ENCODE measurements at places on chromosomes 7 and 10. TPM values are rescaled to one million over a fixed set of nuclear protein-coding genes. Genes with fewer than 3 reads are reported as not detected.

The COL17A1 gene
- polyA plus RNA-seq = 3,374 TPM

The ATG9B gene
- polyA plus RNA-seq = 0.12 TPM

The AGR2 gene
- 2.4 TPM for polyA plus RNA-seq

The NUDT1 gene
- 31.1 TPM for polyA plus RNA-seq

The TEX36 gene
- polyA plus RNA-seq = not detected

The PLEKHA1 gene
- 55.8 TPM for polyA plus RNA-seq

The BET1 gene
- 38.1 TPM for polyA plus RNA-seq

The ZP3 gene
- 13.6 TPM for polyA plus RNA-seq

DNA sequence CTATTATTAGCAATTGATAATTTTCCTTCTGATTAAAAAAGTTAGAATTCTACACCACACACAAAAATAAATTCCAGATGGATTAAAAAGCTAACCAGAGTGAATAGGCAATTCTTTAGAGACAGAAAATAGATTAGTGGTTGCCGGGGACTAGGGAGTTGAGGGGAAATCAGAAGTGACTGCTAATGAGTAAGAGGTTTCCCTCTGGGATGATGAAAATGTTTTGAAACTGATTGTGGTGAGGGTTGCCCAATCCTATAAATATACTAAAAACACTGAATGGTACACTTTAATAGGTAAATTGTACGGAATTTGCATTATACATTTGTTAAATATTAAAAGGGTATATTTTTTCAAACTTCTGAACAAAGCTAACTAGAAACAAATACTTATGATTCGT, 214.9 kb downstream of the GPAM start:
- DNase-seq = no peak

DNA sequence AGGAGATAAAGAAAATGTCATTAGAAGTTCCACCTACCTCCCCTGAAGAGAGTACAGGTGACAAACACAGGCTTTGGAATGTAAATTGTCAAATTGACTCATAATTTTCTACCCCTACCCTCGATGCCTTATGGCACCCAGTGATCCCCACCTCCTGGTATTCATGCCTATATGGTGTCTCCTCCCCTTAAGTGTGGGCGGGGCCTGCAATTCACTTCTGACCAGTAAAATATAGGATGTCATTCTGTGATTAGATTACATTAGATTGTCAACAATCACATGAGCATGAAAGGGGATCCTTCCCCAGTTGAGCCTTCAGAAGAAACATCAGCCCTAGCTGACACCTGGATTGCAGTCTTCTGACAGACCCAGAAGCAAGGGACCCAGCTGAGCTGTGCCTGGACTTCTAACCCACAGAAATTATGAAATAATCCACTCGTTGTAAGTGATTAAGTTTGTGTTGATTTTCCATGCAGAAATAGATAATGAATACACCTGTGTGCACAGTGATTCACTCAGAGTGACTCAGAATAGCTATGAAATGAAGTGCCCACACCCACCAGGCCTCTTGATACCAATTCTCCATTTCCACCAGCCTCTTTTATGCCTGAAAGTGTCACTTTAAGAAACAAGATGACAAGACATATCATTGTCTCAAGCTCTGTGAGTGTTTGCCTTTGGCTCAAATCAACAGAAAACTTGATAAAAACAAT, 8.5 kb upstream of the SLC39A12 start:
- DNase-seq = no peak

- no peak for DNase-seq
Measured at GRCh38 chr10:62594093-62594520, 210.4 kb upstream of the ADO start.

DNA sequence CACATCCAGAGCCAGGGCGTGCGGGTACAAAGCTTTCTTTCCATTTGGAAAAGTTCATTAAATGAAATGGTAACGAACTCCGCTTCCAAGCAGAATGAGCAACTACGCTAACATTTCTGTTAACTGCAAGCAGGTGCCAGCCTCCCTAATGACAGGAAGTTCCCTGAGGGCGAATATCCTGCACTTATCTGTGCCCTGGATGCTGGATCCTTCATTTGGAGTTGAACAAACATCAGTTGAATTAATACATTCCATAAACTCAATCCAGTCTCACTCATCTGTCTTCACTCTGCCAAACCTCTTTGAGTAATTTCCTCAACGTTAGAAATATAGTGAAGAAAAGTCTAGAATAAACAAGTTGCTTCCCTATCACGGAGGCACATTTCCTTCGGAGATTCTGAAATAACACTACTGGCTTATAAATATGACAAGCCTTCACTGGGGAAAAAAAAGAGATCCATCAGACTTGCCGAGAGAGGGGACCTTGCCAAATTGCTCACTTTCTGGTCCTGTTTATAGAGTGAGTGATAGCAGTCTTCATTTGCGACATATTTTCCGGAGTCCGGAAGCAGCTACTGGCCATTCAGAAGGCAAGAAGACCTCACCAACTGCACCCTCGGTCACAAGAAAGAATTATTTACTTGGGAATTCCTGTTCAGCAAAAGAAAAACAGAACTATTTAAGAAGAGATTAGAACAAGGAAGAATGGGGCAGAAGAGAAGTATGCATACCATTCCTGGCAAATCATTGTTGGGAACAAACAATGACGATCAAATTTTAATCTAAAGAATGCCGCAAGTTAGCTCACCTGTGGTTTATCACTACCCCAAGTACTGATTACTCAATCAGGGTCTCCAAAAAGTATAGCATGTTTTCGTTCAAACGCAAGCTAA, 196.4 kb downstream of the FAM107B start:
- DNase-seq = no peak

GRCh38 chr7:148835854-148836253, 48.2 kb downstream of the EZH2 start:
- no peak for DNase-seq

DNA sequence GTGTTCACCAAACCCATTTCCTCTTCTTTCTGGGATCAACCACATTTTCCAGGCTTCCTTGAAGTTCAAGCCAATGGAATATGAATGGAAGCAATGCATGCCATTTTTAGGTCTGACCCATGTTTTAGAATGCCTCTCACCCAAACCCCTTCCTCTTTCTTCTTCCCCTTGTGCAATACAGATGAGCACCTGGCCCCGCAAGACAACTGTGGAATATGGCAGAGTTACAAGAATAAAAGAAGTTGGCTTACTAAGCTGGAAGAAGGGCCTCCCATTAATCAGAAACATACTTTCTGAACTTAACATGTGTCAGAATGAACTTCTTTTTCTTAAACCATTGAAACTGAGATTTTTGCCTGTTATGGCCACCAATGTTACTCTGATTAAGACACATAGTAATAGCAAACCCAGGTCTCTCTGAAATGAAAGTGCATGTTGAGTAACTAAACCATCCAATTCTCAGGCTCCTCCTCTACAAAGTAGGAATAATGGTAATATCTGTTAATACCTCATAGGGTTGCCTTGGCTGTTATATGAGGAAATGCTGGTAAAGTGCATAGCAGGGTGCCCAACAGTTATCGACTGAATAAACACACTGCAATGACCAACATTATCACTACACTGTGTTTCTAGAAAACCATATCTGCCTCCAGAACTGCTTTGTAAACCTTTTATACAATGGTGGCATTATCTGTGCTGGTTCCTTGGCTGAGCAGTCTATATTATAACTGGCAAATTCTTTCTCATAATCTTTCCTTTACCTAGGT, 382.2 kb upstream of the NRP1 start:
- DNase-seq = no peak

DNA sequence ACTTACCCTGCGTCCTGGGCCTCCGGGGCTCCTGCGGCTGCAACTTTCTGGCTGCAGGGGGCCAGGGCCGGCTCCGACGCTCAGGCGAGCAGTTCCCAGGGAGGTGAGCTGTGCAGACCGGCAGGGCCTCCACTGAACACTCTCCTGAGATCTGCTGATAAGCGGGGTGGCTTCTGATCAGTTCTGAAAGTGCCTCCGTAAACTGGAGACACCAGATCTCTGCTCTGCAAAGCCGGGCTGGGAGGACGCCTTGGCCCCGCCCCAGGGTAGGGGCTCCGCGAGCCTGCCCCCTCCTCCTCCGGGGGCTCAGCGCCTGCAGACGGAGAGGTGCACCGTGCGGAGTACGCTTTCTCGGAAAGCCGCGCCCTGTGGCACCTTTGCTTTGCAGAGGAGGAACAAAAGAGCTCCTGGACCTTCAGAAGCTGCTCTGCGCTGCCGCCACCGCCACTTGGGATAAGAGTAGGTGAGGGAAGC, 141.3 kb upstream of the VKORC1L1 start:
- no peak for DNase-seq

DNA sequence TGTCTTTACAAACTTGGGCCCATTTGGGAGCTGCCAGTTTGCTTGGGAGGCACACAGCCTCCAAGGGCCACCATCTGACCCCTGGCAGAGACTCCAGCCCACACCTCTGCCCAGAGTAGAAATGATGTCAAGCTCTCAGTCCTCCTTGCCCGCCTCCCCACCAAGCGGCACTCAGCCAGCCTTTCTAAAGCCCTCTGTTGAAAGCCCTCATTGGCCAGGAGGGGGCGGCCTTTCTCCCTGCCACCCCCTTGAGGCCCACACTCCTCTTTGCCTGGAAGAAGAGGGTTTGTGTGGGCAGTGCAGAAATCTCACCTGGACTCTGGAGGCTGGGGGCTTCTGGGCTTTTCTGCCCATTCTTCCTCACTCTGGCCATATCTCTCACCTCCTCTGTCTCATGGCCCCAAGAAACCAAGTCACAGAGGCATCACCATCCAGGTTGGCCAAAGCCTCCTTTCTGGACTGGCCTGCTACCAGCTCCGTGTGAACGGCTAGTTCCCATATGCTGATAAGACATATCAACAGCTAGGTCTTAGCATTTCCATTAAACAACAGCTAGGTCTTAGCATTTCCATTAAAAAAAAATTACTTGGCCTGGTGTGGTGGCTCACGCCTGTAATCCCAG, 36.1 kb downstream of the UBTD1 start:
- no peak for DNase-seq

- no peak for DNase-seq
Measured at GRCh38 chr10:93385345-93385744, 96.8 kb downstream of the MYOF start.

DNA sequence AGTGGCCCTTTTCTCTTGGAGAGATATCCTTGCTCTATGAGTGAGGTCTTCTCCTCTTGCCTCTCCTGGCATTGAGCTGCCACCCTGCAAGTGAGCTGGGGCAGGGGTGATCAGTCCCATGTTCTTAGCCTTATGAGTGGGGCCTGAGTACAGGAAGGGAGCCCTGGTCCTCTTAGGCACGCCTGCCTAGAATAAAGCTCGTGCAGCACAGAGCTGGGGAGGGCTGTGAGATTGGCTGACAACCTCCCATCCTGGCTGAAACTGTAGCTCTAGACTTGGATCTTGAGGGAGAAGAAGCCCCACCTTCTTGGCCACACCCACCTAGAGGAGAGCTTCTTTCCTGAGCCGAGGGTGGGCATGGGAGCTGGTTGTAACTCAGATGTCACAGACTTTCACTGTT, 305.0 kb upstream of the ZNF32 start:
- no peak for DNase-seq

DNA sequence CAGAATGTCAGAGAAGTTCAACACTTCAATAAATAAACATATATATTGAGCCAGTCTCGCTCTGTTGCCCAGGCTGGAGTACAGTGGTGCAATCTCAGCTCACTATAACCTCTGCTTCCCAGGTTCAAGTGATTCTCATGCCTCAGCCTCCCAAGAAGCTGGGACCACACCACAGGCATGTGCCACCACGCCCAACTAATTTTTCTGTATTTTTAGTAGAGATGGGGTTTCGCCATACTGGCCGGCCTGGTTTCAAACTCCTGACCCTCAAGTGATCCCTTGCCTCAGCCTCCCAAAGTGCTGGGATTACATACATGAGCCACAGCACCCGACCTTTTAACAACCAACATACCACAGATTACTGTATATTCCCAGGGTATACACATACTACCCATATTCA, 134.2 kb downstream of the JMJD1C start:
- DNase-seq = no peak
